ENCODE measurements at places on chromosomes 2 and 18.

DNA sequence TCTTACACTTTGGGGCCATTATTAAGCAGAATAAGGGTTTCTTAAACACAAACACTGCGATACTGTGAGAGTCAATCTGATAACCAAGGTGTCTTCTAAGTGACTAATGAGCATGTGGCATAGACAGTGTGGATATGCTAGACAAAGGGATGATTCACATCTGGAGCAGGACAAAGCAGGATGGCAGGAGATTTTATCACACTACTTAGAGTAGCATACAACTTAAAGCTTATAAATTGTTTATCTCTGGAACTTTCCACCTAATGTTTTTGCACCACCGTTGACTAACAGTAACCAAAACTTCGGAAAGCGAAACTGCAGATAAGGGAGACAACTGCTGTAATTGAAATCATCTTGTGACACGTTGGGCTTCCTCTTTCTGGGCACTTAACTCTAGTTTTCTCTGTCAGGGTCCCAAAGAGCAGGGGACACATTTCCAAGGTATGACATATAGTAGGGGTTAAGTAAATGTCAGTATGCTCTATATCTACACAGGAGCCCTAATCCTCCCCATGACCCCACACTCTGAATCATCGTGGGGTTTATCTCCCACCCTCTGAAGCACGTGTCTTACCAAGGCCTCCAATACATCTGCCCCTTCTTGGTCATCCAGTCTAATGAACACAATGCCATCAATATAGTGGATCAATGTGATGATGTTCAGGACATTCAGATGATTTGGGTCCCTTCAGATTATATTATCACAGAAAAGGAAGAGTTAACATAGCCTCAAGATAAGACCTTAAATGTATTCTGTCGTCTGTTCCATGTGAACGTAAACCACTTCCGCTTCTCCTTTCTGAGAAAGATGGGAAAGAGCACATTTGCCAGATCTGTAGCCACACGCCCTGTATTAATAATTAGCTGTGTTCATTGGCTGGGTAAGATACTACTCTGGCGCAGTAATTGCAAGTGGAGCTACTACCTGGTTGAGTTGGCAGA is 78.7 kb downstream of the FTCDNL1 start:
- DNase-seq: no peak

DNA sequence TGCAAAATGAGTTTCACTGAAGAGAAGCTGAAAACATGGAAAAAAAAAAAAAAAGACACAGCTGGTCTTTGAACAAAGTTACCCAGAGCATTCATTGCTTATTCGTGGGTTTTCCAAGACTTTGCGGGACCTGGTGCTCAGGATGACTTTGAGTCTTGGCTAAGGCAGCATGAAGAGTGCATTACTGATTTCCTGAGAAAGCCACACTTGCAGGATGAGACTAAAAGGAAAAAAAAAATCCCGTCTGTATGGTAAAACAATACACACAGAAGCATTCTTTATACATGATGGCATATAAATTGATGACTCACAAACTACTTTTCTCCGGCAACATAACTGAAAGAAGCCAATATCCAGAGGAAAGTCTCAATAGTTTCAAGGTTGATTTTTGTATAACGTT is 195.4 kb downstream of the SPP2 start:
- DNase-seq: peak; percentile 50

DNA sequence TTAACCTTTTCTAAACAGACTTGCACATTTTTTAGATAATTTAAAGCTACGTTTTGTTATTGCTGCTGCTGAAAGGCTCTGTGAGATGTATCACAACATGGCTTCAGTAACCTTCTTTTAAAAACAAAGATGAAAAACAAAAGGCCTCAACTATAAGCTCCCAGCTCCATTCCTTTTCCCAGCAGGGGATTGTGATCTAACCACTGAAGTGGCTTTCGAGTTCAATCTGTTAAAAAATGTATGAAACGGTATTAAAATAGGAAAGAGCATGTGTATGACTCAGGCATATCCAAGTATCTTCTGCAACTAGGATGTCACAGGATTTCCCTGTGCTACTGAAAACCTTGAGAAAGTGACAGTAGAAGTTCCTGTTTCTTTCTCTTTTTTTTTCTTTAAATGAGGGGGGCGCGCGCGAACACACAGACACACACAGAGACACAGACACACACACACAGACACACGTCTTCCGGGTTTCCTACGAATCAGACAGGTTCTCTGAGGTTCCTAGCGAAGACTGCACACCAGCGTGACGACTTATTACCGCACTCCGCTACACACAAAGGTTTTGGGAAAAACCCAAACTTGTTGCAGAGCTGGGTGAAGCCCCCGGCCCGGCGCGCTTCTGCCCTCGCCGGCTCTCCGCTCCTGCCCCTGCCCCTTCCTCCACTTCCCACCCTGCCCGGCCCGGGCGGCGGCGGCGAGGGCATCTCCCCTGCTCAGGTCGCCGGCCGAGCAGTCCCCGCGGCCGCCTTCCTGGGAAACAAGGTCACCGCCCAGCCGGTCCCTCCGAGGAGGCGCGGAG is 86.8 kb downstream of the RBMS1 start:
- DNase-seq: peak; percentile 79

DNA sequence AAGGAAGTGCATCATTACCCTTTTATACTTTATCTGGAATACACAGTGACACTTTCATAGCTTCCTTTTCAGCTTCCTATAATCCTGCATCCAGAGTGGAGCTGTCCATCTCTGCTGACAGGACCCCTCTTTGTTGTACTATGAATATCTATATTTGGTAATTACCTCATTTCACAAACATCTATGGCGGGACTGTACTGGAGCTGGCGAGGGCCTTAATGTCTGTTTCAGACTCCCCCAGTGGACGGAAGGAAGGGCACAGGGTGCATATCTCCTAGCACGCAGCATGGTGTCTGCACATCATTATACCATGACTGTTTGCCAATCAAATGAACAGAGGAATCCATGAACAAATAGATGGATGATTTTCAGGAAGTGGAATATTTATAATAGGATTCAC is 142.3 kb downstream of the SOX11 start:
- DNase-seq: no peak

DNA sequence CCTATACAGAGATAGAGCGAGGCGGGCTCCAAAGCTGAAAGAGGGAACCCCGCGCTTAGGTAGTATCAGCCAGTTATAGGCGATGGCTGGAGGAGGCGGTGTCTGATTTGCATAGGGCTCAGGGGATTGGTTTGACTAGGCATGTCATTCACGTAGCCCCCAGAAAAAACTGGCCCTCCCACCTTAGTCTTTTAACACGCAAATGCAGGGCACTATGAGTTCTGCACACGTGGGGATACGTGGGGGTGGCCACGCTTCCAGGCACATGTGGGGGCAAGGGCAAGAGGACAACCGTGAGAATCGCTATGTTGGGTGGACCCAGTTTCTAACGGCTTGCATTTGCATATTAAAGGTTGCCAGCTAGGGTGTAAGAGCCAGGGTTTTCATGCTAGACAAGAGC is 56.7 kb upstream of the MSTN start:
- DNase-seq: no peak

DNA sequence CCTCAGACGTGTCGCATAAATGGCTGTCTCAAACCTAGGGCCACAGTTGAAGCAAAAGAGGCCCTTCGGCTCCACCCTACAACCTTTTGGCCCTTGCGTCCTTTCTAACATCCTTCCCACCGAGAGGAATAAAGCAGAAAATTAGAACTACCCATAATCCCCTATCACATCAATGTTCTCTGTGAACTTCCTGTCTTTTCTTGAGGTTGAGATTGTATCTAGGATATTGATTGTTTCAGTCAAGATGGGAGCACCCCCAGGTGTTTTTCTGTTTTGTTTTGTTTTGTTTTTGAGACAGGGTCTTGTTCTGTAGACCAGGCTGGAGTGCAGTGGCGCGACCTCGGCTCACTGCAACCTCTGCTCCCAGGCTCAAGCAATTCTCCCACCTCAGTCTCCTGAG is 23.6 kb downstream of the INPP5D start:
- no peak for DNase-seq

GRCh38 chr18:63258749-63259566 is 60.6 kb downstream of the BCL2 start:
- DNase-seq: no peak

GRCh38 chr2:101463911-101464641 is 10.8 kb downstream of the RFX8 start:
- DNase-seq: peak; percentile 65

DNA sequence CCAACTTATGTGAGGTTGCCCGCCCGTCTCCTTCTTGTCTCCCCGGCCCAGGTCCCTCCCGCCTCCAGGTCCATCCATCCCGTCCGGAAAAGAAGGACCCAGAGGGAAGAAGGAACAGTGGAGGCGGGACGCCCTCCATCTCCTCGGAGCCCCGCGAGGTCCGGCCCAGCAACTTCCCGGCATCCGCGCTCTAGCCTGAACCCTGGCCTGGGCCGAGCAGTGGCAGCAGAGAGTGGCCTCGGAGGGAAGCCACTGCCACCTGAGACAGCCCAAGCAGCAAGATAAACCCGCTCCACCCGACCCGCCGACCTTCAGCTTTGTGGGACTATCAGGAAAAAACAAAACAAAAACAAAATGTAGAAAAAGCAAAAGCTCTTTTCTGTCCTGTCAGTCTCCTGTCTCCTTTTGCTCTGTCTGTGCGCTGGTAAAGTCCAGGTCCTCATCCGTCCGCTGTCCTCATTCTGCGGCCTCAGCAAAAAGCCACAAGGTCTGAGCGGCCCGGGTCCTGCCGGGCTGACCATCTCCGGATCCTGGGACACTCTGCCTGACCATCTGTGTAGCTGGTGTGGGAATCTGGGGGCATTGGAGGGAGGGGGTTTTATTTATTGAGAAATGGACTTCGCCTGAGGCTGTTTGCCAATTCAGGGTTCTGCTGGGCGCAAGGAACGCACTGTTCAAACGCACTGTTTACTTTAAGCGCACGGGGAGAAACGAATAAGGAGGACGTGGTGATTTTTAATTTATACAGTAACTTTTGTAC is 3.1 kb downstream of the DLX1 start:
- no peak for DNase-seq

DNA sequence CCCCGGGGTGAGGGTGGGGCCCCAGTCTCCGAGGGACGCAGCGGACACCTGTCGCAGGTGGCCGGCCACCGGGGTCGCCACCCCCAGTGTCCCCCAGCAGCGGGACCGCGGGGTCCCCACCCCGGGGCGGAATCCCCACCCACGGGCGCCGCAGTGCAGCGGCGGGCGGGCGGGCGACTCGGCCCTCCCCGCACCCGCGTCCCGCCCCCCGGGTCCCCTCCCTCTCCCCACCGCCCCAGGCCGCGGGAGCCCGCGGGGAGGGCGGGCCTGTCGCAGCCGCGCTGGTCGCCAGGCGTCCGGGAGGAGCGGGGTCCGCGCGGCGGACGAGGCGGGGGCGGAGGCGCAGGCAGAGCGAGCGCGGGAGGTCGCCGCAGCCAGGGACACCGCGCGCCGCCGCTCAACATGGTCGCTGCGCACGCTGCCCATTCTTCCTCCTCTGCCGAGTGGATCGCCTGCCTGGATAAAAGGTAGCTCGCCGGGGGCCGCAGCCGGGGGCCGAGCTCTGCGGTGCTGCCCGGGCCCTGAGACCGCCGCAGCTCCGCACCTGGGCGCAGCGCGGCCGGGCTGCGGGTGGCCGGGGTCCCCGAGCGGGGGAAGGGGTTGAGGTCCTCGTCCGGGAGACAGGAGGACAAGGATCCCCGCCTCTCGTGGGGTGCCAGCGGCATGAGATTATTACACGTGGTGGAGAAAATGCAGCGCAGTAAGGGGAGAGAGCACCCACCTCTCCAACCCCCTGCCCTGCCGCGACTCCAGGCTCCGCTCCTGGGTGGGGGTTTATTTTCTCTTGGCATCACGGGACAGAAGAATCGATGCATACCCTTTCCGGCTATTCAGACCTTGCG is at the start of gene RAPGEF4:
TSS of gene RAPGEF4 (plus strand) at position 264 of the 842 bp plus-strand sequence. CDS start at position 403, 139 bp downstream.
- DNase-seq: peak; percentile 19

GRCh38 chr18:57983965-57984364 is 60.1 kb upstream of the NEDD4L start:
- no peak for DNase-seq

GRCh38 chr2:215602997-215603396 is 167.1 kb upstream of the FN1 start:
- DNase-seq: no peak

- no peak for DNase-seq
Measured at GRCh38 chr2:112486895-112487294, 4.9 kb downstream of the TTL start.

- DNase-seq: peak; percentile 95
Measured at GRCh38 chr2:174561283-174561971, 36.2 kb downstream of the WIPF1 start.

GRCh38 chr2:174027956-174028355 is 62.8 kb upstream of the SP3 start:
- DNase-seq: no peak

DNA sequence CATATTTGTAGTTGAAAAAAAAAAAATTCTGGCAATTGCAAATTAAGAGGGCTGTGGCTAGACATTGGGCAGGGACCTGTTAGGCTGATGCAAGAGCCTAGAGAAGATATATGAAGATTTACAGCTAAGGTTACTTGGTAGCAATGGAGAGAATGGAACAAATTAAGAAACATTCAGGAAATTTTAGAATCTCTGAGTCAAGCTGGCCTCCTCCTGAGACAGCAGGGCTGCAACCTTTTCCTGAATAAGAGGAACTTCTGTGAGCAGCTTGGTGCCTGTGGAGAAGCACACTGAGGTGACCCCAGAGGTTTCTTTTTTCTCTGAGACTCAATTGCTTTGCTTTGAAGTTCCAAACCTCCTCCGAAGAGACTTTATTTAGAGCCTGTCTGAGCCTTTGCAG is 118.6 kb upstream of the LRATD1 start:
- DNase-seq: no peak

DNA sequence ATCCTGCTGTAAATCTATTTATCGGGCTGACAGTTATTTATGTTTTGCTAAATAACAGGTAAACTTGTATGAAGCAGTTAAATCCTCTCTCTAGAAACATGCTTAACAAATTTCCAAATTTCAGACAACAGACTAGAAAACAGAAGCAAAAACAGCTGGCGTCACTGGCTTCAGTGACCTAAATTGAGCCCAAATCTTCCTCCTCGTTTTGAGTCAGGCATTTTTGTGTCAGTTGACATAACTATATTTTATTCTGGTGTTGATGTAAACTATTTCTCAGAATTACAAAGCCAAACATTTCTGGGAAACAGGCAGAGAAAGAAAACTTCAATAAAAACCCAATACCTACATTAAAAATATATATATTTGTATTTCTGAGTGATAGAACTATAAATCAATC is 21.7 kb downstream of the RBMS1 start:
- peak; percentile 55 for DNase-seq

DNA sequence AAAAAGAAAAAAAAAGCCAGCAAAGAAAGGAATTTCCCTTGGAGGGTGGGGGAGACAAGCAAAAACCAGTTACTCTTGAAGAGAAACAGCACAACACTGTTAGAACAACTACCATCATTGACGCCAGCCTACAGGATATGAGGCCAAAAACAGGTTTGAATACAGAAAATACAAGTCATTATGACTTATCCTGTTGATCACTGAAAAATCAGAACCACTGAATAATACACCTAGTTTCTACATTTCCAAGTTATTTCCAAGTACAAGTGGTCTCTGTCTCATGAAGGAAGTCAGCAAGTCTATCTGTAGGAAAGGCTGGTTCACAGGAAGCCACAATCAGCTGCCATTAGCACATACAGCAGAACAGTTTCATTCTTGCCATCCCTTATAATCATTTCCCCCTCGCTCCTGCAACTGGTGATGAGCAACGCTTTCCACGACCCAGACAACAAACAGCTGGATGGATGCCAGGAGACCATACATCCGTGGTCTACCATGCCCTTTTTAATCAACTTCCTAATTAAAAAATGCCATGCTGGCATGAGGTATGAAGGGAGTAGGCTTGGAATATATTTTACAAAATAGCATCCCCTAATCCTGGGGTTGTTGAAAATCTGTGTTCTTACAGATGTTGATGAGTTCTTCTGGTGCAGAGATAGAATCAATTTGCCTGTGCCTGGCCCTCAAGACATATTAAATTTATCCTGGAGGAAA is 10.4 kb downstream of the MYT1L start:
- no peak for DNase-seq

- DNase-seq: peak; percentile 52
Measured at GRCh38 chr2:209458008-209458979, 34.4 kb downstream of the MAP2 start.

All from muscle of back (tissue), 13 donors.